ENCODE measurements at places on chromosomes 3 and 15.

GRCh38 chr3:192061426-192061825, 600.5 kb downstream of the PYDC2 start:
- no peak for DNase-seq

GRCh38 chr3:156825795-156826143, 384 bp upstream of the LEKR1 start:
- no peak for DNase-seq

DNA sequence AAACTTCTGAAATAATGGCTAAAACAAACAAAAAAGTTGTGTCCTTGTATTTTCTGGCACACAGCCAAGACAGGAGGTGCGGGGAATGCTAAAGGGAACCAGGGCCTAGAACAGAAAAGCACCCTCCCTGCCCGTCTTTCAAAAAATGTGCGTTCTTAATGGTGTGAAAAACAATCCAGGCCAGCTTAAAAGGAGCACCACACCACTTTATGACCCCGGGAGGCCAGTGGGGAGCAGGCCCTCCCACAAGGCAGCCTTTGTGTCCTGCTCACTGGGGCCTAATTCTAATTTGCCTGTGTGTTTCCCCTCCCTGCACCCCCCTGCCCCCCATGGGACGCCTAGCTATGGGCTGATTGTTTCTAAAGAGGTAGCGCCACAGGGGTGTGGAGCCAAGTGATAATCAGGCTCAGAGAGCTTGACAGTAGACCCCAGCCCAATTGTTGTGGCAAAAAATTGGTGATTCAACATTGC, 181.4 kb downstream of the GREM1 start:
- DNase-seq, result no peak

GRCh38 chr15:92510163-92510882, 116.6 kb downstream of the ST8SIA2 start:
- DNase-seq, result no peak

DNA sequence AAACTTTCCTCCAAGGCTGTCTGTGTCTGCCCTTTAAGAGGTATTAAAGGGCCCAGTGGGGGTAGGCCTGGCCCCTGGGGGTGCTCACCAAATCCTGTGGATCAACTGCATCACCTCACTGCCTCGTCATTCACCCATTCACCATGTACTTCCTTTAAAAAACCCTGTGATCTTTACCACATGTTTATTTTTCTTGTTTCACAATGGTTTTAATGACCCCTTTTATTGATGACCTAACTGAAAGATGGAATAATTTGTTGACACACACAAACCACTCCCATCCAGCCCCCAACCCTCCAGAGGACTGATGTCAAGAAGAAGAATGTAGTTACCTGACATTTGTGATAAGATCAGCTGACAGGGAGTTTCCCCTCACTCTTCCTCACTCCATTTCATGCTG, 40.8 kb downstream of the KCNAB1 start:
- DNase-seq, result no peak

- no peak for DNase-seq
These were observed 57.8 kb upstream of the C15orf39 start for GRCh38 chr15:75143738-75144334.

DNA sequence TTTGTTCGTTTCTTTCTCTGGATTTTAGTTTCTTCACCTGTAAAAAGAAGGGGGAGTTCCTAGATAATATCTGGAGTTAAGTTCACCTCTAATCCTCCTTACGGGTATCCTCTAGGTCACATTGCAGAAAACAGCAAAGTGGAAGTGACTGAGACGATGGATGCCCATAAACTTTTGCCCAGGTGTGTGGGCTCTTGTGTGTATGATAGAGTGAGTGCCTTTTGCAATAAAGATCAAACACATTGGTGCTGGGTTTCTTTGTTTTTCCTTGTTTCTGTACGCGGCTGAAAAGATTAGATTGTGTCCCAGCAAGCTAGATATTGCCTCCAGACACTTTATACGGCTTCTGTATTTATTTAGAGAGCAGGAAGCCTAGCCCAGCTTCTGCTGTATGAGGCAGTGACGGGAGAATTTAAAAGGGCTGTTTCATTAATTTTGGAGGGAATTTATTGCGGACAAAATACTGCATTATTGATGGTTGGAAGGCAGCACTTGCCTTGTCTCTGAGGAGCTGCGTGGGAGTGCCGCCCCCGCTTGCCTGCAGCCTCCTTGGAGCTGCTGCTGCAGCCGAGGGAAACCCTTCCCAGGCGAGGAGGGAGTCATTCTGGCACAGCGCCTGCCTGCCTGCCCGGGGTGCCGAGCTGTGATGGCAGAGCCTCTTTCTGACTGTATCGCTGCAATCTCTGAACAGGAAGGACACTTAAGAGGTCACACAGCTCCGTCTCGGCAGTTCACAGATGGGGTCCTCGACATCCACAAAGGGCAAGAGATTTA, 38.5 kb downstream of the PYDC2 start:
- DNase-seq, result no peak

- no peak for DNase-seq
These were observed 154.1 kb downstream of the LSAMP start for GRCh38 chr3:116291141-116291540.

GRCh38 chr3:72753495-72753894, 94.8 kb downstream of the SHQ1 start:
- DNase-seq, result no peak

DNA sequence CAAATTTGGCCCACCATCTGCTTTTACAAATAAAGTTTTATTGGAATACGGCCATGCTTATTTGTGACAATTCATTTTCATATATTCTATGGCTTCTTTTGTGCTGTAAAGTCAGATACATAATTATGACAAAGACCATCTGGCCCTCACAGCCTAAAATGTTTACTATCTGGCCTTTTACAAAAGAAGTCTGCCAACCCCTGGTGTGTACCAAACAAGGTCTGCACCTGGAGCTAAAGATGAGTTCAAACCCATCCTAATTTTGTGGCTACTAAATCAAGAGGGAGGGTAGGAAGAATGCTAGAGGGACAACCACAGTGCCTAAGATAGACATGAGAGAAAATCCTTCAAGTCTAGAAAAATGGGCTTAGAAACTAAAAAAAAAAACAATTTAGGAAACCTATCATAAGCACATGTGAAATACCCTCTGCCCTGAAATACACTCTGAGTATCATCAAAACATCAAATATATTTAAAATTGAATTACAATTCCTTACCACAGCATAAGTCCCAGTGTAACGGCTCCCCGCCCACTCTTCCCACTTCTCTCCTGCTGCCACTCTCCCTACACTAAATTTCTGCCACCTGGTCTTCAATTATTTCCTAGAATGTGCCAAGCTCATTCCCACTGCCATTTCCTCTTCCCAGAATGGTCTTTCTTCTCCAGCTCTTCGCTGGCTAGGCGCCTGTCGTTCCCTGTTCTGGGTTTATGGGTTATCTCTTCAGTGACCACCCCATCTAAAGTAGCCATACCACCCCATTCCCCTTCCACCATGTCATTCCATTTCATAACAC, 950.7 kb upstream of the CFAP20DC start:
- no peak for DNase-seq

GRCh38 chr3:196016485-196016884, 65.4 kb downstream of the TFRC start:
- DNase-seq, result peak; percentile 11

- DNase-seq, result peak; percentile 79
These were observed 3.4 kb upstream of the RFTN1 start for GRCh38 chr3:16516695-16517481.

- no peak for DNase-seq
These were observed 500.4 kb downstream of the ZBBX start for GRCh38 chr3:166879661-166880060.

DNA sequence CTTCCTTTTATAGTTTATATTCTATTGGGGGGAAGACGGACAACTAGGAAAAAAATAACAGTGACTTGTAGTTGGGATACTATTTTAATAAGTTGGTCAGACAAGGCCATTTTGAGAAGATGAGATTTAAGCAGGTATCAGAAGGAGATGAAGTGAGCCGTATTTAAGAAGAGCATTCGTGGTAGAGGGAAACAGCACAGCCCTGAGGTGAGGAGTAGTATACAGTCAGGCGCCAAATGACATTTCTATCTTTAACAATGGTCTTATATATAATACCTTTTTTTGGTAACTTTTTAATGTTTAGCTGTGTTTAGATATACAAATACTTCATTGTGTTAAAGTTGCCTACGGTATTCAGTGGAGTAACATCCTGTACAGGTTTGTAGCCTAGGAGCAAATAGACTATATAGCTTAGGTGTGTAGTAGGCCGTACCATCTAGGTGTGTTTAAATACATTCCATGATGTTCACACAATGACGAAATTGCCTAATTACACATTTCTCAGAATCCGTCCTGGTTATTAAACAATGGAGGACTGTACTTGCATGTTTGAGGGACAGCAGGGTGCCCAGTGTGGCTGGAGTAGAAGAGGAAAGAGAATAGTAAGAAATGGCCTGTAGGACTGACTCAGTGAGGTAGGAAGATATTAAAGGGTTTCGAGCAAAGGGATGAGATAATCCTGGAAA, 1.6 kb downstream of the NKTR start:
- peak; percentile 55 for DNase-seq

GRCh38 chr3:23728601-23729117, 77.1 kb upstream of the UBE2E1 start:
- no peak for DNase-seq

DNA sequence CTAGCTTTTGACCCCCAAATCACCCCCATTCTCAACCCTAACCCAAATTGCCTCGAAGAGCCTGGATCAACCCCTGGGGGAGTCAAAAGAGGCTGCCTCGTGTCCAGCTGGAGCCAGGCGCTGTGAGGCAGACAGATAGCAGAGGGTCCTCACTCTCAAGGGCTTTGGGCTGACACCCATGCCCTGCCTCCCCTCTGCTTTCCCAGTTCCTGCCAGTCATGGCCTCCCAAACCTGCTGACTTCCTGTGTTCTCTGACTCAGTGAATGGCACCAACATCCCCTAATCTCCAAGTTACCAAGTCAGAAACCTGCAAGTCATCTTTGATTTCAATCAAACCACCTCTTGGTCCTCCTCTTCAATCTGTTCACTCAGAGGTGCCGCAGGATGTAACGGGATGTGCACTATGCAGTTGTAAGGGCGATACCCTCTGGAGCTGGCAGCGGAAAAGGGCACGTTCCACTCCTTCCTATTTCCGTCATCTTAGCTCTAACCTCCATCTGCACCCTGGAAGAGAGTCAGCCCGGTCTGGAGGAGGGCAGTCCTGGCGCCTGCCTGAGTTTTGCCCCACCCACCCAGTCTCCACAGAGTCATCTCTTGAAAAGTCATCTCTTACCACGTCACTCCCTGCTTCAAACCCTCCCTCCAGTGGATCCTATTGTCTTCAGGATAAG, 52.4 kb upstream of the FAM174B start:
- no peak for DNase-seq

GRCh38 chr3:14867936-14868570, 49.3 kb downstream of the FGD5 start:
- DNase-seq, result no peak

- no peak for DNase-seq
These were observed 43.9 kb downstream of the GOLIM4 start for GRCh38 chr3:168051531-168052471.

GRCh38 chr3:100603469-100603868, 5.9 kb upstream of the ADGRG7 start:
- DNase-seq, result peak; percentile 72

GRCh38 chr3:79027593-79027992, 740.2 kb downstream of the ROBO1 start:
- DNase-seq, result no peak

DNA sequence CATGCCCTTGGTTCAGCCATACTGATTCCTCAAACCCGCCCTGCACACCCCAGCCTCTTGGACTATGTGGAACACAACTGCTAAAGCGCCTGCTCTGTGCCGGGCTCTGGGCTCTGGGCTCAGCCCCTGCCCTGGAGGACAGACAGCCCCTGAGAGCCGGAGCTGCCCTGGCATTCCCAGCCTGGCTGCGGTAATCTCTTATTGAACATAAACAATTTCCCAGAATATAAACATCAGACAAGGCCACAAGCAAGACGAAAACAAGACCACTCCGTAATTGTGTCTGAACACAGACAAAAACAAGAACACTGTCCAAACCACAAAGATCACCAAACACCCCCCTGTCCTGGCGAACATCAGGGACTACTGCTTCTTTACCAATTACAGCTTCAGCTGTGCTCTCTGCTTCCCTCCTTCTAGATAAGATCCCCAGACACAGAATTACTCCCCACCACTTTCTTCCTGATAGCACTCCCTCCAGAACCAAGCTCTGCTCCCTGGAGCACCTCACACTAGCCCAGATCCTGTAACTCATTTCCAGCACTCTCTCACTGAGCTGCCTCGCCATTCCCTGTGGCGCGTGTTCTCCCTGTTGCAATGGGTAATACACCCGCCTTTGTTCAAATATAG, 57.1 kb upstream of the TLE3 start:
- DNase-seq, result peak; percentile 61

DNA sequence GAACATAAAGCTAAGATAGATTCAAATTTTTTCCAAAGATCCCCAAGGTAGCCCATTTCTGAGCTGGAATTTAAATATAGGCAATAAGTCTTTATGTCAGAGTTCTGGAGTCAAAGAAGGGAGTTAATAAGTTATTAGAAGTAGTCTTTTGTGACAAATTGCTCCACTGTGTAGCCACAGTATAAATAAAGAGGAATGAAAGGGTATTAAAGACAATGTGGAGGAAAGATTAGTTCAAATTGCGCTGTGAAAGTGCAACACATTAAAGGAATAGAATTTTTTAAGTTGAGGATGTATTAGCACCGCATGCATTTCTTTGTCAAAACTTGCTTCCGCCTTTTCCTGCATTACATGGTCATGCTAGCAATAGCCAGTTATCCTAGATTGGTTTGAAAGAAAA, 666.6 kb upstream of the CCDC54 start:
- DNase-seq, result no peak

DNA sequence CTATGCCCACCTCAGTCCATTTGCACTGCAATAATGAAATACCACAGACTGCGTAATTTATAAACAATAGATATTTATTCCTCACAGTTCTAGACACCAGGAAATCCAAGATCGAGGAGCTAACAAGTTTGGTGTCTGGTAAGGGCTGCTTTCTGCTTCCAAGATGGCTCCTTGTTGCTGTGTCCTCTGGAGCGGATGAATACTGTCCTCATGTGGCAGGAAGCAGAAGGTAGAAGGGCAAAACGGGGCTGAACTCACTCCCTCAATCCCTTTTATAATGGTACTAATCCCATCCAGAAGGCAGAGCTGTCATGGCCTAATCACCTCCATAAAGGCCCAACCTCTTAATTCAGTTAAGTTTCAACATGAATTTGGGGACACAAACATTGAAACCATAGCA, 75.3 kb downstream of the P2RY1 start:
- peak; percentile 32 for DNase-seq

DNA sequence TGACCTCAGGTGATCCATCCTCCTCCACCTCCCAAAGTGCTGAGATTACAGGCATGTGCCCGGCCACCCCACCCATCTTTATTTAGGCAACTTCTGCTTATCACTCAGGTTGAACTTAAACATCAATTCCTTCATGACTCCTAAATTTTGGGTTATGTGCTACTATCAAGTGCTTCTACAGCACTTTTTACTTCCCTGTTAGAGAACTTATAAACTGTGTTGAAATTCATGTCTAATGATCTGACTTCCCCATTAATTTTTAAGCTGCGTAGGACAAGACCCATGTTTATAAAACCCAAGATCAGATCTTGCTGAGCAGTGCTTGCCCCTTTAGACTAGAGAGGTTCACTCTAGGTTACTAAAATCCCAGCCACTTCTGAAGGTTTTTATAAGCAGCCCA, 266.2 kb upstream of the TPRG1 start:
- peak; percentile 4 for DNase-seq

GRCh38 chr15:57961919-57962318, 103.6 kb downstream of the ALDH1A2 start:
- peak; percentile 2 for DNase-seq

Measured in hematopoietic multipotent progenitor cell treated with erythropoietin and hydrocortisone succinate and interleukin-3 and kit ligand, for 4 days (in vitro differentiated cells).